ENCODE measurements at places on chromosomes 4 and X.
A peak's percentile ranks its signal among the peaks of the same experiment; 100 is the strongest.

GRCh38 chr4:175309041-175309440 is 390.9 kb downstream of the ADAM29 start:
- DNase-seq: no peak

DNA sequence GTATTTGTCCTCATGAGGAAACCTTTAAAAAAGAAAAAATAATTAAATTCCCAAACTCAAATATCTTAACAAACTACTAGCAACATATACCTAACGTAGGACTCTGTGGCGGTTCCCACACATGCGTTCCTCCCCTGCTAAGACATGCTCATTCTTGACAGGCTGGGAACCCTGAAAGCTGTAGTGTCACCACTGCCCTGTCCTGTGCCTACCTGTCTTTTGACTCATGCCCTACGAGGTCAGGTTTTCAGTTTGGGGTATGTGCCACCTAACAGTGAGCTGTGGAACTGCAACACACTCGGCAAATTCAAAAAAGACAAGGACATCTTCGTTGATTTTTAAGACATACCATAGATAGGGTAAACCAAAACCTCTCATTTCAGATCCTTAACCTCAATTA is 17.8 kb downstream of the IDS start:
- DNase-seq: no peak

GRCh38 chrX:128676651-128677050 is 624.4 kb upstream of the ACTRT1 start:
- DNase-seq: no peak

GRCh38 chr4:44447563-44448504 is 775 bp downstream of the KCTD8 start:
- peak; percentile 43 for DNase-seq

GRCh38 chr4:13413729-13414437 is 70.3 kb downstream of the RAB28 start:
- DNase-seq: no peak

GRCh38 chrX:57977992-57978391 is 67.7 kb upstream of the ZXDA start:
- no peak for DNase-seq

DNA sequence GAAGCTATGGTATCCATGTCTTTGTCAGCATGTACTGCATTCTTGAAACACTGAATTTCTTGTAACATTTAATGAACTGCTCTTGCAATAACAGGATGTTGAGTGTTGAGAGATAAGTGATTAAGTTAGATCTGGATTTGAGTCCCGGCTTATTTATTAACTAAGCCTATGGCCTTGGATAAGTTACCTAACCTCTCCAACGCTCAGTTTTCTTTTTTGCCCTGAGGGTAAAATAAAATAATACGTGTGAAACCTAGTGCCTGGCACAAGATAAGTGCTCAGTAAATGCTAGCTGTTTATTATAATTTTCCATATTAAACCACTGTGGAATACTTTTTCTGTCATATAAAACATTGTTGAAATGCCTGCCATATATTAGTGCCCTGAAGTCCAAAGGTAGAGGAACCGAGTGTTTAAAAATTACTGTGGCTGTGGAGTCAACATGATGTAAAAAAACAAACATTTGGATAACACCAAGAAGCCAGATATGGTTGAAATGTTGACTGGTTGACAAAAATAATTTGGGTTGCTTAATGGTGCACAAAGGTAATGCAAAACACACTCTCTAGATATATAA is 58.6 kb upstream of the ALB start:
- DNase-seq: no peak

DNA sequence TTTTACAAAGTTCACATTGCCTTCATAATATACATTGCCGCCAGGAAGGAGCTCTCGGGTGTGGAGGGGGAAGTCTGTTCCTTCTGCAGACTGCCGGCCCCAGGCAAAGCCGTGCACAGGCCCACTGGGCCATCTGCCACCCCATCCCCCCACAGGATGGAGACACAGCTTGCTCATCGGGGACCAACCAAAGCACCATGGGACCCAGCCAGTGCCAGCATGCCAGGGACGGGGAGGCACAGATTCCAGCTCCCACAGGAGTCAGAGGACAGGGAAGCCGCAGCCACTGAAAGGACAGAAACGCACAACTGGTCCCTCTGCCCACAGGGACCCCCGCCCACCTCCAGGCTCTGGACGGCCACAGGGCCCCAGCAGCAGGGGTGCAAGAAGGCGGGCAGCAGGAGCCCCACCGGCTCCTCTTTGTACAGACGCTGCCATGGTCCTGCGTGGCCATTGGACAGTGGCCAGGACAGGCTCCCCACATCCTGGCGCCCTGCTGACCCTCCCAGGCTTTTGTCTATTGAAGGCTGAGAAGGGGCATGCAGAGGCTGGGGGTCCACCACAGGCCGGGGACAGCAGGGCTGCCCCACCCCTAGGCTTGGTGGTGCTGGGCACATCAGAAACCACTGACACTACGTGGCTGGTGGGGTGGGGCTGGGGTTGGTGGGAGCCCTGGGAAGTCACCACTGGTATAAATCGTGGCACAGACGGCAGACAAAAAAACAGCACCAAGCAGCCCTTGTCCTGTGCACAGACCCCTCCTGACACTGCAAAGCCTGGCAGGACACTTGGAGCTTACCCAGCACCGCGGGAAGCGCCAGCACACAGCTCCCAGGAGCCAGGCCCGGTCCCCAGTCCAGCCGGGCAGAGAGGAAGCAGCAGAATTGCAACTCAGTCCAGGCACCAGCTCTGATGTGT is 89.0 kb downstream of the FAM53A start:
- no peak for DNase-seq

GRCh38 chrX:109448282-109448938 is 33.5 kb downstream of the GUCY2F start:
- DNase-seq: peak; percentile 24

DNA sequence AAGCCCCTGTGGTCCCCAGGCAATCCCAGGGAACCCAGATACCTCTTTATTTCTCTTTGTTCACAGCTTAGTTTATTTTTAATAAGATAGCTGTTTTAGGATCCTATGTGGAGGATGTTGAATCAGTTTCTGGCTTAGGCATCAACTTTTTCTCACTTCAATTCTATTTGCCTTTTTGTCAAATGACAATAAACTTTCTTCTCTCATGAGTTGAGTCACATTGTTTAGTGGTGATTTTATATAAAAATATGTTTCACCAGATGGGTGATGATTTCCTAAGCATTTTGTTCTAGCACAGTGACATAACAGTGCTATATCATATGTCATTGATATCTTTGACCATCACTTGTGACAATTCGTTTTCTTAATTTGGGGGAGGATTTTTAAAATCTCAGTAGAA is 198.1 kb upstream of the PUDP start:
- no peak for DNase-seq
